ENCODE measurements at places on chromosomes 13 and 19.
A peak's percentile ranks its signal among the peaks of the same experiment; 100 is the strongest.

DNA sequence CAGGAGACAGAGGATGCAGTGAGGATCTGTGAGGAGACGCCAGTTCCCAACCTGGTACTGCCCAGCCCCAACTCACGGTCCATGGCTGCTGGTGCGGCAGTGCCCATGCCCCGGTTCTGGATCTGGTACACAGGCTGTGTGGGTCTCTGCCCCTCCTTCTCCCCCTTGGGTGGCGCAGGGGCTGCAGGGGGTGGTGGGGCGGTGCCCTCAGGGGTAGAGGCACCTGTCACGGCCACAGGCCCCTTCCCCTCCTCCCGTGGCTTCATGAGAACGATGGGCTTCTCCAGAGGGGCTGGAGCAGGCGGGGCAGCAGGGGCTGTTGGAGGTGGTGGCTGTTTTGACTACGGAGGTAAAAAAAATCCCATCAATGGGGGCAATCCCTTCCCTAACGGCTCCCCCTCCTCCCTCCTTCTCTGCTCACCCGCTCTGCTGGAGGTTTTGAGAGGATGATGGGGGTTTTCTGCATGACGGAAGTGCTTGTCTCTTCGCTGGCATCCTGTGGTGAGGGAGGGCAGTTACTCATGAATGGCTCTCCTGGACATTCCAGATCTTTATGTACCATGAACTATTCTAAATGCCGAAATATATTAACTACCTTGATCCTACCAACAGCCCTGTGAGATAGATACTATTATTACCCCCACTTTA, 7.1 kb downstream of the SMG9 start:
- DNase-seq: no peak

- no peak for DNase-seq
Observed at GRCh38 chr19:55048446-55048845, 10.4 kb upstream of the GP6 start.

DNA sequence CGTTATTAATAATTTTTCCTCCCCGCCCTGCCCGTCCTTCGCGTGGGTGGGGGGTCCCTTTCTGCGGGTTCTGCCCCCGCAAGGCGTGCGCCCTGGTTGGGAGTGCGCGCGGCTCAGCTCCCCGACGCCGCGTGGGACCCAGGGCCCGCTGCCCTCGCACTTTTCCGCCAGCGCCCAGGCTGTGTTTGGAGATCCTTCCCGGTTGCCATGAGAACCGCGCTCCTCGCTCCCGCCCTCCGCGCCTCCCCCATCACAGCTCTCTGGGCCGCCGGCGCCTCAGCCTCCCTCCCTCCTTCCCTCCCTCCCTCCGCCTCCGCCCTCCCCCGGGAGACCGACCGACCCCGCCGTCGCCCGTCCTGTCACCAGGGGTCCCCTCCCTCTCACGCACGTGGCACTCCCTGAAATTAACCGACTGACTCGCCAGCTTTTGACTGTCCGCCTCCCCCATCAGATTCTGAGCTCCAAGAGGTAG, 2.4 kb upstream of the SSBP4 start:
- no peak for DNase-seq

- DNase-seq: no peak
Observed at GRCh38 chr13:75801388-75801945, 165.3 kb downstream of the LMO7 start.

GRCh38 chr19:11507370-11508078, 1.9 kb upstream of the ZNF653 start:
- DNase-seq: no peak

GRCh38 chr13:59280297-59280696, 883.4 kb downstream of the DIAPH3 start:
- no peak for DNase-seq

GRCh38 chr13:110137680-110138009, 169.3 kb downstream of the COL4A1 start:
- DNase-seq: no peak

- no peak for DNase-seq
Observed at GRCh38 chr19:5154129-5154798, 185.4 kb downstream of the KDM4B start.

DNA sequence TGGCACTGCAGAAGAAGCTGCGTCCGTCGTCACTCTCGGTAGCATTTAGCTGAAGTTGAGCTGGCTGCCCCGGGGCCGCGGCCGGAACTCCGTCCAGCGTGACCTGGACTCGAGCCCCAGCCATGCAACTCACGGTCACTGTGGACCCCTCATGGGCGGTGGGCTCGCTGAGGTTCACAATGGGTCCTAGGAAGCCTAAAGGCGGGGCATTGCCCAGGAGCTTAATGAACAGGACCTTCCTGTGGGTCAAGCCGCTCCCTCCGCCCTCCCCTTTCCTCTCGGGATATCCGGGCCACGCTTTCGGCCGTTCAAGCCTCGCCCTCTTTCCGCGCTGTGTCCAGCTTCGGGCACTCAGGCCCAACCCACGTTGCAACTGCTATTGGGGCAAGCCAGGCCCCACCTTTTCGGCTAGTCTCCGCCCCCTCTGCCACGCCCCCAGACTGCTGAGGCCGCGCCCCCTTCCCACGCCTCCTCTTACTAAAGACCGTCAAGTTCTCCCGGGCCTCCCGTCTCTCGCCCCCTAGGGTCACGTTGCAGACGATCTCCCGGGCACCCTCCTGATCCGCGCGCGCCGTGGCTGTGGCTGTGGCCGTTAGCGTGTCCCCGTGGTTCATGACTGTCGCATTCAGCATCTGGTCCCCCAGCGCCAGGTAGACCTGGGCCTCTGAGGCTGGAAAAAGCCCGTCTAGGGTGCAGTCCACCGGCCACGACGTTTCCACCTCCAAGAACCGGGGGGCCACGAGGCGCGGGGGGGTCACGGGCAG, 1.4 kb upstream of the RAVER1 start:
- DNase-seq: peak; percentile 89

- no peak for DNase-seq
Observed at GRCh38 chr13:36839281-36839680, 20.3 kb downstream of the RFXAP start.

GRCh38 chr19:23542562-23542961, 144.4 kb downstream of the ZNF675 start:
- no peak for DNase-seq

DNA sequence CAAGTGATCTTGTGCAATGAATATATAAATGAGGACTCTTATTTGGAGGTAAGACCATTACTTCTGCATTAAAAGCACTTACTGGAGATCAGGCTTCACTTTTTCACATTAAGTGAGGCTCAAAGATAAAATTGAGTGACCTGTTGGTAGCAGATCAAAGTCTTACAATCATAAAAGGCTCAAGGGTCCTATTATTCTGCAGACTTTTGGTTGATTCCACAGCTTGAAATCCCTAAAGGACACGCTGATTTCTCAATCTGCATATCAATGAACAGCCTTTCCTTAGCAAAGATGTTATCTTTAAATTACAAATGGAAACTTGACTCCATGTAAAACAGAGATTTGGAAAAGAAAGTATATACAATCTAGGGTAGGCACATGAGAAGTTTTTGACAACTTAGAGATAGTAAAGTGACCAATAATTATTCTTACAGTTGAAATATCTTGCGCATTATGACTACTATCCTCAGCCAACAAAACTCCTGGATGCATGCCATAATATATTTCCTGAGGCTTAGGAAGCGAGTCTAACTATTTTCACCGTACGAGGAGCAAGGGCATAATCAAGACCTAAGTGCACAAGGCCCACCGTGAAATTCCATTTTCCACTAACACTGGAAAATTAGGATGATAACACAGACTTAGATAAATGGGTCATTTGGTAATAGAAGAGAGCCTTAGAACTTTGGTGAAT, 640.7 kb downstream of the LIG4 start:
- DNase-seq: no peak

DNA sequence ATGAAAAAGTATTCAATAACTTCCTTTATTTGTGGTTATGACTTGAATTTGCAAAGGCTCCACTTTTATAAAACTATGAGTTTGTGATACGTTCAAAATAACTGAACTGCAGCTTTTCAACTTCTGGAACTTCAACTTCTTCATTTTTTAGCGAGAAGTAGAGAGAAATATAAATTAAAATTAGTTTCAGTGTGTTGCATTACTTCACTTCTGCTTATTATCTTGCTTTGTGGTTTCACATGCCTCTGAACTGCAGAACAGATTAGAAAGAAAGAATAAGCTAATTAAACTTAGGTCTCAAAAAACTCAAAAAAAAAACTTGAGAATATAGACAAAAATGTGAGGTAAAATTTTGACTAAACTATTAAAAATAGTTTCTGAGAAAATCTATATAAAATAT, 1073.4 kb downstream of the PCDH17 start:
- DNase-seq: no peak

GRCh38 chr19:10566658-10567410, 1.0 kb upstream of the KRI1 start:
- no peak for DNase-seq

DNA sequence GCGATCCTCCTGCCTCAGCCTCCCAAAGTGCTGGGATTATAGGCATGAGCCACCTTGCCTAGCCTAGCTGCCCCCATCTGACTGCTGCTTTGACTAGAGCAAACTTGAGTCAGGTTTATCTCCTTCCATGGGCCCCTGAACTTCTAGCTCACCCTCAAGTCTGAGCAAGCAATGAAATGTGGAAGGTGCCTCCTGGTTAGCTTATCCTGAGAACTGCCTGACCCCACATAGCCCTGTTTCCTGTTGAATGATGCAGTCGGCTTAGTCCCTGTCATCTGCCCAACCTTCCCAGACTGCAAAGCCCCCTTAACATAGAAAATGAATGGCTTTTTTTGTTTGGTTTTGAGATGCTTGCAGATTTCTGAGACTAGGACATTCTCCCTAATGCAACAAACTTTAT, 8.9 kb upstream of the TMEM160 start:
- DNase-seq: no peak

- DNase-seq: no peak
Observed at GRCh38 chr13:30787738-30788525, 52.6 kb downstream of the ALOX5AP start.

- DNase-seq: no peak
Observed at GRCh38 chr19:8310342-8311055, 2.3 kb upstream of the CD320 start.

GRCh38 chr13:112583592-112584277, 4.2 kb downstream of the TUBGCP3 start:
- DNase-seq: no peak

DNA sequence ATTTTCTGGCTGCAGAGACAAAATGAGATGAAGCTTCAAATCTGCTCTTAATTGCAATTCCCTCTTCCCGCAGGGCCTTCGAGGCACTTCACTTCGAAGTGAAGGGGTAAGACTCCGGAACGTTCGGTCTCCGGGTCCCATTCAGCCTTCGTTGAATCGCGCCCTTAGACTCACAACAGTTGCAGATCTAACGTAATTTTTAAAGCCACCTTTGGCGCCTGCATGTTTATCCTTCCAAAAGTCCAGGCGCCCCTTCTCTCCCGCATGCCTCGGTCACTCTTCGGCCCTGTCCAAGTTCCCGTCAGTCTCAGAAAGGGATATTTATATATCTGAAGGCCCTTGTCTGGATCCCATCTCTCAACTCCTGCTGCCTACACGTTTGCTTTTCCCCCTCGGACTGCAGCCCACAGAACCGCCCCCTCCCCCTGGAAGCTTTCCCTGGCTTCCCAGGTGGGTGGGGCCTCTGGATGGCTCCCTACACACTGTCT, 915 bp upstream of the KCTD12 start:
- DNase-seq: no peak

GRCh38 chr13:59236309-59236919, 927.3 kb downstream of the DIAPH3 start:
- no peak for DNase-seq

GRCh38 chr19:51919606-51920005, 7.7 kb upstream of the ZNF613 start:
- no peak for DNase-seq

DNA sequence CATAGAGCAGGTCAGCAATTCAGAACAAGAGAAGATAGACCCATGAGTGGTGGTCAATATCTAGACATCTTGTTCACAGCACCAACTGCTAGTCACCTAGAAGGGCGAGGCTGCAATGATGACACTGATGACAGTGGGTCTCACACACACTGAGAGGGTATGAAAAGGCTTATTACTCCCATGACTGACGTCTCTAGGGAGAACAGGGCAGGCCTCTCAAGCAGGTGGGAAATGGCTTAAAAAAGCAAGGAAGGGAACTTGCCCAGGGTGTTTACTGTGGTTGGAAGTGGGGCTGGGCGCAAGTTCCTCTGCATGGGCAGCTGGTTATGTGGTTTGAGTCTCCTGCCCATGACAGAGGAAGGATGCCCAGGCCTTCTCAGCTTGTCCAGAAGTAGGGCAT, 33.8 kb downstream of the ZNF44 start:
- no peak for DNase-seq

- DNase-seq: no peak
Observed at GRCh38 chr19:55621205-55621672, 3.1 kb downstream of the ZNF784 start.

GRCh38 chr13:43042410-43042921, 19.1 kb downstream of the DNAJC15 start:
- no peak for DNase-seq

DNA sequence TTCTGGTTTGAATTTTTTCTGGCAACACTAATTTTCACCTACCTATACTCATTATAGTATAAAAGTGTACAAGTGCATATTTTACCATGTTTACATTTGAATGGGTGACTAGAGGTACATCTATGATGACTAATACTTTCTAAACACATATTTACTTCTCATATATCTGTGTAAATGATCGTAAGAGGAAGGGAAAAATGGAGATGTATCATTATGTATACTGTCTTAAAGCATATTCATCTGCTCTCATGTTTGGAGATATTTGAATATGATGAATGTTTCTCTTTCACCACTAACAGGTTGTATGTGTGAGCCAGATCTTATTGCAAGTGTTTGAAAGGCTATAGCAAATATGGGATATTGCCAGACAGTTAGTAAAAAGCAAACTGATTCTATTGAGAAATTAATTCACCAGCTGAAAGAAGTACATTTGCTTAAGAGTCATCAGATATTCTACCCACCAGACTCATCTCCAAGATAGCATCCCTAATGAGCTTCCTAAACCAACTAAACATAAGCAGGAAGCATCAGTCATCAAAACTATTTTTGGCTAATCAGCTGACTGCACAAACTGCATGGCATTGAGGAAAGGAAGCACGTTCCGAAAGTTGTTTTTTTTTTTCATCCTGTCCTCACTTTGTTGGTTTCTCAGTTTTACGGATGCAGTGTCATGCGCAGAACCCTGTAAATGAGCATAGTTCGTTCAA, 738.2 kb downstream of the GPC5 start:
- no peak for DNase-seq

DNA sequence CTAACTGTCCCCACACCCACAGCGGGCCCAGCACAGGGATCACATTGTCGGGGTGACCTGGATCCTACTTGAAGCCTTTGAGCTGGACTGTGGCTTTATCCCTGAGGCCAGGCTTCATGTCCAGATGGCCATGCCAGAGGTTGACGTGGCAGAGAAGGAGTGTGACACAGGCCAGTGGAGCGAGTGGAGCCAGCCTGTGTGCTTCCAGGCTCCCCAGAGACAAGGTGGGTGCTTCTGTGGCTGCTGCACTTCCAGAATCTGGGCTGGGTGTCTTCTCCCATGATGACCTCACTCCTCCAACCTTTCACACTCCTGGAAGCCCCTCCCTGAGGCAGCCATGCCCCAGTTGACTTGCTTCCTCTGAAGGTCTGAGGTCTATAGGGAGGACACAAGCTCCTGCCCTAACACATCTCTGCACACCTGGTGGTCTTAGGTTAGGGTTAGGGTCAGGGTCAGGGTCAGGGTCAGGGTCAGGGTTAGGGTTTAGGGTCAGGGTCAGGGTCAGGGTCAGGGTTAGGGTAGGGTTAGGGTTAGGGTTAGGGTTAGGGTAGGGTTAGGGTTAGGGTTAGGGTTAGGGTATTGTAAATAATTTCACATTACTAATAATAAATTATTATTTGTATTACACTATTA, 13.1 kb upstream of the MZF1 start:
- no peak for DNase-seq

- no peak for DNase-seq
Observed at GRCh38 chr19:55712804-55713631, 25.2 kb downstream of the NLRP9 start.

- no peak for DNase-seq
Observed at GRCh38 chr13:107118506-107118905, 550.6 kb upstream of the ARGLU1 start.
